T-helper 22 cell (primary cell): ENCODE measurements at places on chromosomes 6 and 20.

DNA sequence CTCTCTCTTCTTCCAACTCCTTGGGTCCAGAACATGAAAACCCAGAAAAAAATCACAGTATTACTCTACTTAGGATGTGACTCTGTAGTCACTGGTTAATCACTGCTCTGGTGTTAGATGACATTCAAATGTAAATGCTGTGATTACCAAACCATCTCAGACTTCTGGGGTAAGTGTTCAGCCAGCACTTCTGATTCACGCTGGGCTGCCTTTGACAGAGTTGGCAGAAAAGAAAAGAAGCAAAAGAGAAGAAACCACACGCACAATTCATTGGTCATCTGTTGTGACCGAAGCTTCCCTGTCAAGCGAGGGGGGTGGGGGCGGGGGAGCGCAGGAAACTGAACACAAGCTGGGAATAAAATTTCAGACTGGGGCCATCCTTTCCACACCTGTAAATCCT is 82.7 kb downstream of the PSMG4 start:
- no peak for DNase-seq

GRCh38 chr6:71473926-71474325 is 185.3 kb downstream of the OGFRL1 start:
- no peak for DNase-seq

DNA sequence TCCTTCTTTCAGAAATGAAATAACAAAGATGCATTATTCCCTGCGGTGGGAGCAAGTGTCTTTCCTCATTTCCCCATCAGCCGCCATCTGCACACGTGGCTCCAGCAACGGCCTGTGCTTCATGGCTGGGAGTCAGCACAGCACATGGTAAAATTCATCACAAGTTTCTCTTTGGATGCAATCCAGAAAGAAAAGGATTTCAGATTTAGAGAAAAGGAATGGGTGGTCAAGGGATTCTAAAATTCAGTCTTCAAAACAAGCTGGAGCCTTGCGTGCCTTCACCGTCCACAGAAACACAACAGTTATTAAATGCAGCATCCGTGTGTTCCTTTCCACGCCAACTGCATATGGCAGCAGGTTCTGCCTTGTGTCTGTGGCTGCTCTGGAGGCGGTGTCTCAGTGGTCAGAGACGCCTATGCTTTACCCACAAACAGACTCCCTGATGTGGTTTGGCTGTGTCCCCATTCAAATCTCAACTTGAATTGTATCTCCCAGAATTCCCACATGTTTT is 107.6 kb downstream of the THBS2 start:
- no peak for DNase-seq

DNA sequence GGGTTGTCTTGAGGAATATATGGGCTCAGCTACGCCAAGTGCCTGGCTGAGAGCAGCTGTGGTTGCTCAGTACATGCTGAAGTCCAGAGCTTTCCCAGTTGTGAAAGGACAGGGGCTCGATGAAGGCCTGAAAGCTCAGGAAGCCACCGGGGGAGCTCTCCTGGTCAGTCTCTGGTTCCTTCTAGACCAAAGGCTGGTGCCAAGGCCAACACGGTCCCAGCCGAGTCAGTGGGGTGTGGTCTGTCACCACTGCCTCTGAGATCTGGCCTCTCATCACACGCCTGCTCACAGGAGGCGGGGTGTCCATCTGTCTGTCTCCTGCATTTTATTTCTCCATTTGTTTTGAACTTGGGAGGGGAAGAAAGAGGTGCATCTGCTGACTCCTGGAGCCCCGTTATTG is 4.9 kb upstream of the FAM83C start:
- no peak for DNase-seq

GRCh38 chr6:9428421-9429172 is 986.3 kb downstream of the TFAP2A start:
- no peak for DNase-seq

GRCh38 chr6:170231293-170232185 is 59.3 kb downstream of the DLL1 start:
- no peak for DNase-seq

GRCh38 chr6:168111911-168112310 is 32.9 kb upstream of the FRMD1 start:
- DNase-seq, result no peak

DNA sequence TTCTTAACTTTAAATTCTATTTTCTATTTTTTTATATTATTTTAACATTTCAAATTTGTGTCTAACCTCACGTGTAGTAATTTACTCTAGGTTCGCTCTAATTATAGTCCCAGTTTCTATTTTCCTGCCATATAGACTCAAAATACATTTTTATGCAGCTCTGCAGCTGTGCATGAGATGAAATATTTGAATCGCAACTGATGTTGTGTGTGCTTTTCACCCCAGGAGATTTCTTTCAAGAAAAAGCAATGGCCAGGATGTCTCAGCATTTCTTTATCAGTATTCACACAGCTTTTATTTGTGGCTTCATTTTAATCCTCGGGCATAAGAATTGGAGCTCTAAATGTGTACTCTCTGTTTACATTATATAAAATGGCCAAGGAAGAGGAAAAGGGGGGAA is 157.6 kb downstream of the HDGFL1 start:
- no peak for DNase-seq

GRCh38 chr6:71226151-71226550 is 62.5 kb upstream of the OGFRL1 start:
- DNase-seq, result no peak

DNA sequence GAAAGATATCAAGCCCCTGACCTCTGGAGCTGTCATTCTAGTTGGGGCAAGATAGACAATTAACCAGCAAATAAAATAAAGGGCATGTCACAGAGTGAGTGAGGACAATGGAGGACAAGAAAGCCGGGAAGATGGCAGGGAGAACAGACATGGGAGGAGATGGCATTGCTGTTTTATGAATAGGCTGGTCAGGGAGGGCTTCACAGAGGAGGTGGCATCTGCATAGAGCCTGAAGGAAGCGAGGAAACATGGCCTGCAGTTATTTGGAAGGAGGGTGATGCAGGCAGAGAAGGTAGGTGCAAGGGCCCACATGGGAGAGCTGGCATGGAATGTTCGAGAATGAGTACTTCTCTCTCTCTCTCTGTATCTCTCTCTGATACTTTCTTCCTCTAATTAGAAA is 63.7 kb downstream of the EFCAB8 start:
- DNase-seq, result no peak

- DNase-seq, result no peak
Observed at GRCh38 chr6:90264561-90264960, 32.1 kb downstream of the BACH2 start.

GRCh38 chr20:6575912-6576401 is 191.5 kb upstream of the BMP2 start:
- no peak for DNase-seq

- DNase-seq, result no peak
Observed at GRCh38 chr6:26455357-26455970, 2.3 kb upstream of the BTN2A1 start.

- no peak for DNase-seq
Observed at GRCh38 chr6:145368075-145368474, 367.2 kb downstream of the EPM2A start.

GRCh38 chr6:129030215-129030614 is 147.3 kb downstream of the LAMA2 start:
- no peak for DNase-seq

DNA sequence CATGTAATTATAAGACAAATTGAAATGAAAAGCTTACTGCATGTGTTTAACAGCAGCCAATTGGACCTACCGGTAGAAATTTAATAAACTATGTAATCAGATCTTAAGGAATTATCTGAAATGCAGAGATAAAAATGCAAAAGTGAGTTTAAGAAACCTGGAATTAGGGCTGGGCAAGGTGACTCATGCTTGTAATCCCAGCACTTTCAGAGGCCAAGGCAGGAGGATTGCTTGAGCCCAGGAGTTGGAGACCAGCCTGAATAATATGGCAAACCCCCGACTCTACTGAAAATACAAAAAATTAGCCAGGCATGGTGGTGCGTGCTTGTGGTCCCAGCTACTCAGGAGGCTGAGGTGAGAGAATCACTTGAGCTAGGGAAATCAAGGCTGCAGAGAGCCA is 74.1 kb downstream of the HFE start:
- no peak for DNase-seq

DNA sequence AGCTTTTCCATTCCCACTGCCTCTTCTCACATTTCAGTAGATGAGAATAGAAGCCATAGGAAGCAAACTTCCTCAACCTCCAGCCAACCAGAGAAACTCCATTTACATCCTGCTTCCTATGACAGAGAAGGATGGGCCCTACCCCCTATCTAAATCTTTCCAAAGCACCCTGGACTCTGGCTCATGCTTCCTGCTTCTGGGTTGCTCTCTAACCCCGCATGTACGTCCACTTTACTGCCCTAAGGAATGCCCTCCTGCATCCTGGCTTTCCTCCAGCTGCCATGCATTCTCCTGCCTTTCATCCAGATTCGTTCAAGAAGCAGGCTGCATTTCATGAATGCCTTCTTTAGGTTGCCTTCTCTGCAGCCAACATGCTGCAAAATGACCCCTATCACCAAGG is 91.9 kb downstream of the FAM217A start:
- no peak for DNase-seq

DNA sequence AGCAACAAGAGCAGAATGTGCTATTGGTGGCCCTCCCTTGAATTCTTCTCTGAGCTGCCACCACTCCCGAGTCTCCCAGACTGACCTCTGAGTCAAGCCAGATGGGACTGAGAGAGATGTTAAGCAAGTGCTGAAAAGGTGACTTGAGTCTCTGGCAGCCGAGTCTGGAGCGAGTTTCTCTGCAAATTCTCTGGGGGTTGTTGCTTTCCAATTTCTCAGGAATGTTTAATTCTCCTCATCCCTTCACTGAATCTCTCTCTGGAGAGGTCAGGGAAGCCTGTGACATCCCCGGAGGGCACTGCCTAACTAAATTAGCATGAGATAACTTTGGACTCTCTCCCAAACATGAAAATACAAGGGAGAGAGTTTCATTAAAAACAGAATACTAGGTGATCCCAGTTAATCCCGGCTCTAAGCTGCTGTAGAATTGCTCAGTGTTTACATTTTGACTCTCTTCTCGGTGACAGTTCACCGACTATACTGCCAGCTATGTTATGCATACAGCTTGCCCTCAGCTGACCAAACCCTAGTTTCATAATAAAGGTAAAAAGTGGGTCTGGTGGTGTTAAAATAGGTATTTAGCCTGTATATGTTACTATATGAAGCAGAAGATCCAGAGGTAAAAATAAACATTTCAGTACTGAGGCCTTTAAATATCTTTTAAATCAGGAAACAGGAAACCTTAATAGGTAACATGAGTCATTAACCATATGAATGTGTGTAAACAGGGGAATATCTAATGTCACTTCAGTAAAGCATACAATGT is 157.9 kb downstream of the FOXC1 start:
- no peak for DNase-seq
